ENCODE measurements at places on chromosomes 11 and 22. TPM values are rescaled to one million over a fixed set of nuclear protein-coding genes. Genes with fewer than 3 reads are reported as not detected.

DNA sequence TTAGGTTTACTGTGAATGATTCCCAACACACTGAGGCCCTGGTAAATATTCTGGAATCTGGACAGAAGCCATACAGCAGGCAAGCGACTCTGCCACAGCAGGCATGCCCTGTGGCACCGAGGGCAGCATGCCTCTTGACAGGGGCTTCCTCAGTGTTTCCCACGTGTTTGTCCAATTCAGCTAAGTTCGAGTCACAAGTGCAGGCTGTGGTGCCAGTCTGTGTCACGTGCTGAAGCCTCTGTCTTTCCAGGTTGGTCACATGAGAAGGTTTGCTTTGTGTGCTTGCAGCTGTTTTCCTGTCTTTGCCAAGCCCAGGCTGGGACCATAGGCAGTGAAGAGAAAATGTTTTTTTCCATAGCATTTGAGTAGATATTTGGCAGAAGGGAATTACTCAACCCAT is 2.4 kb upstream of the PPFIBP2 start:
- DNase-seq = no peak

GRCh38 chr11:6962673-6963072 is 36.4 kb downstream of the ZNF215 start:
- DNase-seq = no peak

GRCh38 chr11:134037046-134037908 is 31.6 kb upstream of the JAM3 start:
- DNase-seq = no peak

DNA sequence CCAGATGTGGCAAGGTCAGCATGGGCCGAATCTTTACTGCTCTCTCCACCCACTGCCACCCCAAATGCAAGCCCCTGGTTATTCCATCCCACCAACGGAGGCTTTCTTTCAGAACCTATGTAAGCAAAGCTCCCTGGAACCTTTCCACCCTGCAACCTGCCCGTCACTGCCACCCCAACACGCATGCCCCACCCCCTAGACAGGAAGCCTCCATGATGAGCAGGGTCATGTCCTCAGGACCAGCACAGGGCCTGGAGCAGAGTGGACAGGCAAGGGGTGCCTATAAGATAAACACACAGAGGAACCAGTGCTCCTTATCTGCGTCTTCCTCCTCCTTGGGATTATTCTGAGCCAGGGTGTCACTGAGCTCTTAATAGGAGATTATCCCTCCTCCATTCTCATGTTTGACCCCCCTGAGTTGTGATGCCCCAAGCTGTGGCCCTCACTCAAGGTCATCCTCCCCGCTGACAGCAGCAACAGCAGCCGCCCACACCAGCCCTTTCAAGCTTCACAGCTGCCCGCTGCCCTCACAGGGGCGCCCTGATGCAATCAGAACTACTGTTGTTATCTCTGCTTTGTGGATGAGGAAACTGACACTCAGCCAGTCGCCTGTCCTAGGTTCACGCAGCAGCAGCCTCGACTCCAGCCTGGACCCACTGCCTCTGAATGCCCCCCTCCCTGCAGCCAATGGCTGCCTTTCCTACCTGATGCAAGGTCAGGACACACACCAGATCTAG is 647.3 kb downstream of the TBC1D22A start:
- no peak for DNase-seq

Gene HSPB2
- polyA plus RNA-seq = 2.5 TPM

DNA sequence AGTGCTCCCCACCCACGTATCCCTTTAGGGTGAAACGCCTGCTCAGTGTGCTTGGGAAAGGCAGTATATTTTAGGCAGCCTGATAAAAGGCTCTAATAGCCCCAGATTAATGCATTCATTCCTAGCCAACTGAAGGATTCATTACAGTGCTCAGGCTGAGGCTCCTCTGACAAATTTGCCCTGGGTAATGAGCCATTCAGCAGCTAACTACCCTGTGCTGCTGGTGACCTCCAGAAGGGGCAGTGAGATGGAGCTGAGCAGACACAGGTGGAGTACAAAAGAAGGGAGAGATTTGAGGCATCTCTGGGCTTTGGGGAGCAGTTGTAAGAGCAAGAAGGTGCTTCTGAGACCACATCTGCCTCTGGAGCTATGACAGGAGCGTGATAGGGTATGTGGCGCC is 817.0 kb downstream of the NTM start:
- DNase-seq = no peak

GRCh38 chr22:44944883-44945601 is 64.8 kb downstream of the PHF21B start:
- DNase-seq = no peak

DNA sequence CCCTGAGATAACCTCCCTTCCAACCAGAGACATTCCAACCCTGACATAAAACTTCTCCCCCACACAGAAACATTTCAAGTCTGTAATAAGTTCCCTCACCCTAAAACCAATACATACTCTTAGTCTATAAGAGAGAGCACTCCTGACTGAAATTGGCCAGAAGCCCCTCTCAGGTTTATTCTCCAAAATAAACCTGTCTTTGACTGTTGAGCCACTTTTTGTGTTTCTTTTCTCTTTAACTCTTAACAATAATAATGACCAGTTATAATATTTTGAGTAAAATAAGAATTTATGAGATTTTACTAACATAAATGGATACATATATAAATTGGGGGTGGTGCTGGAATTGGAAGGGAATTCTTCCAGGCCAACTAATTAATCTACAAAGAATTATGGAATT is 93.6 kb downstream of the GRM5 start:
- DNase-seq = no peak

Gene WNT7B
- polyA plus RNA-seq = not detected

DNA sequence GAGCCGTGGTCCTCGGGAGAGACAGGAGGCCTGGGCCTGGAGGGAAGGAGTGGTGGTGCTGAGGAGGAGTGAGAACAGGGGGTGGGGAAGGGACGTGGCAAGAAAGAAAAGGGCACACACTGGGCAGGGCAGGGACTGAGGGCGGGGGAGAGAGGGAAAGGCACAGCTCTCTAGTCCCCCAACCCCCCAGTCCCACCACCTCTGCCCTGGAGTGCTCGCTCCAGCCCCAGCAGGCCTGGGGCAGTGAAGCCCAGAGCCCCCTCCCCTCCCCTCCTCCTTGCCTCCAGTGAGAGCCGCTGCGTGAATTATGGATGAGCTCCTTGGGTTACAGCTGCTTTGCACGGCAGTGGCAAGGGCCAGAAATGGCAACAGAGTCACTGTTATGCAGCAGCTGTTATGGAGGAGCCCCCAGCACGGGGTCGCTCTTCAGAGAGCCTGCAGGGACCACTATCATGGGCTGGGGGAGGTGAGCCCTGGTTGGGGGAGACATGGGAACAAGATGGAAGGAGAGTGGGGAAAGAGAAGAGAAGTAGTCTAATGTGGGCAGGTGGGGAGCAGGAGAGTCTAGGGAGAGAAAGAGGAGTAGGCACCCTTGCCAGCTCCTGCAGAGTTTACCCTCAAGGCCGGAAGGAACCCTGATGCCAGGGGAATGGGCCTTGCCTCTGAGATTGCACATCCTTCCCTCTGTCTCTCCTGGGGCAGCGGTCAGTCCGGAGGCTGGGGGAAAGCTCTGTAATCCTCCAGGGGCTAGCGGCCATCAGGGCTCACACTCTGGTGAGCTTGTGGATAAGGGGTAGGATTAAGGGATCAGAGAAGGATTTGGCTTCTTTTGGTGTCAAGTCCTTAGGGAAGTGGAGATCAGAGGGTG is 3.6 kb downstream of the RTN4RL2 start:
- DNase-seq = no peak

Gene SERHL2
- 6.6 TPM for polyA plus RNA-seq

DNA sequence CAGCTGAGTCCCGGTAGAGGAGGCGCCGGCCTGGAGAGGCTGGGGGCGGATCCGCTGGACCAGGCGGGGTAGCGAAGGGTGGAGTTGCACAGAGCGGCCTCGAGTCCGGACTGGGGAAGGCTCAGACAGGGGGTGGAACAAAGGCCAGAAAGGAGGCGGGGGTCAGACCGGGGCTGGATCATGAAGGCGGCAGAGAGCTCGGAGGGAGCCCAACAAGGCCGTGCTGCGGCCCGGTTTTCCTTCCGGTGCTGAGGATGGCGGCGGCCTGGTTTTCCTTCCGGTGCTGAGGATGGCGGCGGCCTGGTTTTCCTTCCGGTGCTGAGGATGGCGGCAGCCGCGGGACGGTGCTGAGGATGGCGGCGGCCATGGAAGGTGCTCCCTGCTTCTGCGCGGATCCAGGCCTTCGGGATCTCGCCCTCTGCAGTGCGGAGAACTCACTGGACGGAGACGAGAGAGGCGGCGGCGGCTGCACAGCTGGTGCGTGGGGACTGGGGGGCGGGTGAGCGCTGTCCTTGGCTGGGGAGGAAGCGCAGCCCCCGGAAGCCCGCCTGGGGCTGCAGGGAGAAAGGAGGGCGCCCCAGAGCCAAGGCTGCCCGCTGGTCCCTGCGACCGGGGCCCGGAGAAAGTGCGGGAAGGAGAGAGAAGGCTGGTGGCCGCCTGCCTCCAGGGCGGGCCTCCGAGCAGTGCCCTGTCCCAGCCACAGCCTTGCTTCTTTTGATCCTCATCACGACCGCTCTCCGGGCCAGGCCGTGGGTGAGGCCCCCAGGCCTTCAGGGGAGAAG is 350.4 kb upstream of the B3GAT1 start:
- no peak for DNase-seq

GRCh38 chr11:13440100-13440855 is 22.7 kb downstream of the BTBD10 start:
- peak; percentile 84 for DNase-seq

GRCh38 chr11:44759743-44760476 is 33.1 kb downstream of the TSPAN18 start:
- no peak for DNase-seq

Gene FGF4
- polyA plus RNA-seq = not detected

DNA sequence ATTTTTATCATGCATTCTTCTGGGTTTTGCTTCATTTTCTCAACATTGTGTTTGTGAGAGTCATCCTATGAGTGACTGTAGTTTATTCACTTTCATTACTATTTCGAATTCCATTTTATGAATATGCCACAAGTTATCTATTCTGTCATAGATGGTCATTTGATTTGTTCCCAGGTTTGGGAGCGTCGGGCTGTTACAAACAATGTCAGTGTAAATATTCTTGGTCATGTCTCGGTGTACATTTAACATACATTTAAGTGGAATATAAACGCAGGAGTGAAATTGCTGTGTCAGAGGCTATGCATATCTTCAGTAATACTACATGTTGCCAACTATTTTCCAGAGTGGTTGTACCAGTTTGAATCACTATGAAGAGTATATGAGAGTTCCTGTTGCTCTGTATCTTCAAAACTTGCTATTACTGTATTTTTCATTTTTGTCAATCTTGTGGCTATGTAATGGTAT is 2.4 kb downstream of the TRIM44 start:
- DNase-seq = no peak

Gene MMP12
- 0.38 TPM for polyA plus RNA-seq

- no peak for DNase-seq
These were observed 33.5 kb upstream of the LIN7C start for GRCh38 chr11:27540051-27540450.

Gene CWC15
- 24.9 TPM for polyA plus RNA-seq

GRCh38 chr22:17085277-17086181 is 729 bp downstream of the IL17RA start:
- DNase-seq = no peak

GRCh38 chr11:68941324-68942094 is 37.8 kb downstream of the IGHMBP2 start:
- DNase-seq = no peak

Gene CTR9
- 16.7 TPM for polyA plus RNA-seq

Gene ADAMTS15
- 5.6 TPM for polyA plus RNA-seq

Gene OR10AG1
- polyA plus RNA-seq = not detected

Data from BJ (cell line).